ENCODE measurements at places on chromosomes 11 and 22. TPM values are rescaled to one million over a fixed set of nuclear protein-coding genes. Genes with fewer than 3 reads are reported as not detected.
A peak's percentile ranks its signal among the peaks of the same experiment; 100 is the strongest.

FDXACB1 gene
- 5.9 TPM for total RNA-seq

CD3D gene
- total RNA-seq = 541 TPM

BIK gene
- 2.0 TPM for total RNA-seq

MMP10 gene
- not detected for total RNA-seq

DNA sequence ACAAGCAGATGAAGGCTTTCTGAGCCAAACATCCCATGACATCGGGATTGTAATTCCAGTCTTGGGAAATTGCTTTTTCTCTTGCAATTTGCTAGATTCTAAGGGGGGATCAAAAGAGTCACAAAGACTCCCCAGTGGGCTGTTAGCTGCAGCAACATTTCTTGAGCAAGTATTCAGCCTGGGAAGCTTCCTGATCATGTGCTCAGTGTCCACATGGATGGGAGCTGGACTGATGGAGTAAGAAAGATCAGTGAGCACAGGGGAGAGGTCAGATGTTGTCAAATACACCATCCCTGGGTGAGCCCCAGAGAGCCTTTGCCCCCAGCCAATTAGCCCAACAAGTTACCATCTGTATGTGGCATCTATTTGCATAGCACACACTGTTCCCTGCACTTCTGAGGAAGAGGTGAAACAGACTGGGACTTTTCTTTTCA is 10.2 kb upstream of the GRK3 start:
- DNase-seq = no peak

DNA sequence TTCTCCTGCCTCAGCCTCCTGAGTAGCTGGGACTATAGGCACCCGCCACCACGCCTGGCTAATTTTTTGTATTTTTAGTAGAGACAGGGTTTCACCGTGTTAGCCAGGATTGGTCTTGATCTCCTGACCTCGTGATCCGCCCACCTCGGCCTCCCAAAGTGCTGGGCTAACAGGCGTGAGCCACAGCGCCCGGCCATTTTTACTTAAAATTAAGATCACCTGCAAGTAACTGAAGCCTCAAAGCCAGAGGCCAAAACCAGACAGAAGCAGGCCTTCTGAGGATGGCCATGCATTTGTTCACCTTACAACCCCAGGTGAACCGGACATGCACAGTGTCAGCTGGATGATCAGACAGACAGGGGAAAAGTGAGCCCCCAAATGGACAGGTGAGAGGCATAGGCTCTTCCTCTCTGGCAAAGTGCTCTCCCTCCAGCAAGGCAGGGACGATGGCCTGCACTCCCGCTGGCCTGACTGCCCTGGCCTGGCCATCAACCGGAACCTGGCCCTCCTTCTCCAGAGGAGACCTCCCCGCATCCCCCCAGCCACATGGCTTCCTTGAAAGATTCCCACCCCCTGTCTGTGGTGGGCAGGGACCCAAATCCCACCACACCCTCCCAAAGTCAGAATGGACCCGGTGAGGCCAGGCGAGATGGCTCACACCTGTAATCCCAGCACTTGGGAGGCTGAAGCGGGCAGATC is 25.9 kb downstream of the APOBEC3H start:
- DNase-seq = no peak

DNA sequence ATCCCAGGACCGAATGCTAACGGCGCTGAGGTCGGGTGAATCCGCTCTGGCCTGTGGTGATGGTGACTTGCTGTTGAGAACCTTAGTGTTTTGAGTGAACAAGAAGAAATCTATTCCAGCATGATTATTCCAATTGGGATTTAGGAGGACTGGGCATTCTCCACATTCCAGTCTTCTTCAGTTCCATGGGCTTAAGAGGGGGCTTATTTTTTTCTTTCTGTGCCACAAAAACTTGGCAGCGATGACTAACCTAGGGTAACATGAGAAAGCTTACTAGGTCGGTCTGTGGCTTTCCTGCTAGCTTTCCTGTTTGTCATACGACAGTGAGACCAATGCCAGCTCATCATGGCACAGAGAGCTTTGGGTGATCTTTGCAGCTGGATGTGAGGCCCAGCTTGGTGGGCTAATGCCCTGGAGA is 62.9 kb upstream of the ATXN10 start:
- DNase-seq = peak; percentile 56

- no peak for DNase-seq
Measured at GRCh38 chr11:79362206-79362757, 78.5 kb downstream of the TENM4 start.

DNA sequence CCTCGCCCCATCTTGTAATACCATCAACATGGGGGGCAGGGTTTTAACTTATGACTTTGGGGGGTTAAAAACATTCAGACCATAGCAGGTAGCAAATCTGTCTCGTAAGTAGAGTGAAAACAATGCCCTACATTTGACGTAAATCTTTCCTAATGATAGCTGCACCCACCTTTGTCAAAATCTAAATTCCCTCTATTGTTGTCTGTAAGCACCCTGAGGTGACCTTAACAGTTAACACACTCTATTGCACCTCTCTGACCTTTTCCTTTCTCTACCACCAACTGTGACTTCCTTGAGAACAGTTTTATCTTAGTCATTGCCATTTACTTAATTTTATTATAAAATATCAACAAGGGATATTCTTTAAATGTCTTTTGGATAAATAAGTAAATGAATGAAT is 1024.9 kb upstream of the CNTN5 start:
- DNase-seq = no peak

DNA sequence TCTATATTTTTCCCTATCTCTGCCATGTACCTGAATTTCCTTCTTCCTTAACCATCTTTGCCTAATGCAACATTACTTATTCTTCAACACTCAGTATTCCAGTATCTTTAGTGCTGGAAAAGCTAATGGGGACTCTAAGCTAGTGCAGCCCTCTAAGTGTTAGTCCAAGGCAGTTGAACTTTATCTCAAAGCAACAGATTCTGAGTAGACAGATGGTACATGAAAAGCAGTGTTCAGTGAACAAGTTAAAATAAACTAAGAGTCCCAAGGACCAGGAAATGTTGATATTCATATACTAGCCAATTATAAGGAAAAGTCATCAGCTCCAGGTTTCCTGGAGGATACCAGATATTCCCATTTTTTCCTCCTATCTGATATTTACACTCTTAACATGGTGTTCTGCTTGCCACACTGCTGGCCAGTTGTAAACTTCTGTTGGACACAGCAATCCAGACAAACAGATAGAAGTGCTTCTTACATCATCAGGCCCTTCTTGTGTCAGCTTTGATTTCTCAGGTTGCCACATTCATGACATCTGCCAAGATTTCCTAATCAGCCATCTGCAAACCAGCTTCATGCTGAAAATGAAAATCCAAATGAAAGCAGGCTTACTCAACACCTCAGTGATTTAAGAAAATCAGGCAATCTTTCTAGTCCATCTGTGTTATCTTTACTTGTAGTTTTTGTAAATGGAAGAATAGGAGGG is 255.9 kb upstream of the POU2AF2 start:
- DNase-seq = no peak

GRCh38 chr22:37244114-37244921 is at the start of gene RAC2:
TSS of gene RAC2 (minus strand) at chr22:37244269. CDS start at chr22:37244148, 121 bp downstream.
- peak; percentile 98 for DNase-seq

DNA sequence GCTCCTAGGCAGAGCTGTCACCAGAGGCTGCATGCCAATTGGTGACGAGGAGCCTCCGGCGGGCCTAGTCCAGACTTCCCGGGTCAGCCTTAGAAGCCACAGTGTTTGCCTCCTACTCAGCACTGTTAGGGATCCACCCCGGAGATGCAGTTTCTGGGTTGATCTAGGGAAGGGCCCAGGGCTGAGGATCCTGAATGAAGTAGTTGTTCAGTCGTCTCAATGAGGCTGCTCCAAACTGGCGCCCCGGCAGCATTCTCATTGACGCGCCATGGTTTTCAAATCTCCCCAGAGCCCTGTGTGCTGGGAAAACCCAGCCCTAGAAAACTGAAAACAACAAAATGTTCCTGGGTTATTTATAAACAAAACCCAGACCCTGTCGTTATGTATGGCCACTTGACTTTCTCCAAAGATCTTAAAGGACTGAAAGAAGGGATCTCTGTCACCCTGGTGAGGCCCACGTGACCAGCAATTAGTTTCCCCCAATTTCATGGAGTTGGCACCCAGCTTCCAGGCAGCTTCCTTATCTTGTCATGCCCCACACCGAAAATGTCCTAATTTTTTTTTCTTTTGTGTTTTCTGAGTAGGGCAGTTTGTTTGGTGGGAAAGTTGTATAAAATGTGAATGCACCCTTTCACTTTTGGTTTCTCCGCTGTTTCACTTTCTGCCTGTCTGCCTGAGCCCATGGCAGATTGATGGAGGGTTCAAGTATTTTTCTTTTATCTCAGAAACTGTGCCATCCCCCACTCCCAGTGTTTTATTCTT is 2.0 kb upstream of the EHD1 start:
- DNase-seq = peak; percentile 61

DNA sequence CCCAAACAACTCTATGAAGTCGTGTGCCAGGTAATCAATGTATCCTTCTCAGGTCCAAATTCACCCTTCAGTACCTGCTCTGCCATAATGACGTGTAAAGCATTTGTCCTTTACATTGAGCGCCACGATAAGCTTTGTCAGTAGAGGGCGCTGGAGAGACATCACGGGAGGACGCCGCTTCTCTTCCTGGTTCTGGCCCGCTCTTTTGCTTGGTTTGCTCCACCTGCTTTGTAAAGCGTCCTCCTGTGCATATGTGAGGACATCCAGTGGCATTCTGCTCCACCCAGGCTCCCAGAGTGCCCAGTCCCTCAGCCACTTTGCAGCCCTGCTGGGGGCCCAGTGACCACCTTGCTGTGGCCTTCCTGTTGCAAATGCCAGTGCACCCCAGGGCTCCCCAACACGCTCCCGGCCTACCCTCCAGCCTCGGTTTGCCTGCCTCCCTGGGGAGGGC is 61.1 kb downstream of the WT1 start:
- DNase-seq = peak; percentile 60

DNA sequence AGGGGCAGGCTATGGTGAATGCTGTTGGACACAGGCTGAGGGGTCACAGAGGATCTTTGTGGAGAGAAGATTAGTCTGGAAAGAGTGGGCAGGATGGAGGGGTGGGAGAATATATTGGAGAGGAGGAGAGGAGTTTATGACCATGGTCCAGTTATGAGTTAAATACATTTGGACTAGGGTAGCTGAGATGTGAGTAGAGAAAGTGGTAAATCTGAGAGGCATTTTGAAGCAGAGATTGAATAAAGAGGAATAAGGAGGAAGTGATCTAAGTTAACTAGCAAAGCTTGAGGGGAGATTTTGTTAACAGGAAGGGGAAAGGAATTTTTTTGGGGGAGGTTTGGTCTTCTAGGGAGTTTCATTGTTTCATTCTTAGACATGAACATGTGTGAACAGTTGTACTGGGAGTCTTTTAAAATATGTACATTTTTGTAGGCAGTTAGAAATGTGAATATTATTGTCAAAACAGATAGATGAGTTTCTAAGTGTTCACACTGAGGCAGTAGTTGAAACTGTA is 43.1 kb upstream of the EED start:
- no peak for DNase-seq

GRCh38 chr11:57217053-57217452 is 20.0 kb downstream of the APLNR start:
- no peak for DNase-seq

- no peak for DNase-seq
Measured at GRCh38 chr11:1230121-1230455, 7.2 kb downstream of the MUC5B start.

- no peak for DNase-seq
Measured at GRCh38 chr11:62796281-62796680, 4.5 kb upstream of the TMEM223 start.

DNA sequence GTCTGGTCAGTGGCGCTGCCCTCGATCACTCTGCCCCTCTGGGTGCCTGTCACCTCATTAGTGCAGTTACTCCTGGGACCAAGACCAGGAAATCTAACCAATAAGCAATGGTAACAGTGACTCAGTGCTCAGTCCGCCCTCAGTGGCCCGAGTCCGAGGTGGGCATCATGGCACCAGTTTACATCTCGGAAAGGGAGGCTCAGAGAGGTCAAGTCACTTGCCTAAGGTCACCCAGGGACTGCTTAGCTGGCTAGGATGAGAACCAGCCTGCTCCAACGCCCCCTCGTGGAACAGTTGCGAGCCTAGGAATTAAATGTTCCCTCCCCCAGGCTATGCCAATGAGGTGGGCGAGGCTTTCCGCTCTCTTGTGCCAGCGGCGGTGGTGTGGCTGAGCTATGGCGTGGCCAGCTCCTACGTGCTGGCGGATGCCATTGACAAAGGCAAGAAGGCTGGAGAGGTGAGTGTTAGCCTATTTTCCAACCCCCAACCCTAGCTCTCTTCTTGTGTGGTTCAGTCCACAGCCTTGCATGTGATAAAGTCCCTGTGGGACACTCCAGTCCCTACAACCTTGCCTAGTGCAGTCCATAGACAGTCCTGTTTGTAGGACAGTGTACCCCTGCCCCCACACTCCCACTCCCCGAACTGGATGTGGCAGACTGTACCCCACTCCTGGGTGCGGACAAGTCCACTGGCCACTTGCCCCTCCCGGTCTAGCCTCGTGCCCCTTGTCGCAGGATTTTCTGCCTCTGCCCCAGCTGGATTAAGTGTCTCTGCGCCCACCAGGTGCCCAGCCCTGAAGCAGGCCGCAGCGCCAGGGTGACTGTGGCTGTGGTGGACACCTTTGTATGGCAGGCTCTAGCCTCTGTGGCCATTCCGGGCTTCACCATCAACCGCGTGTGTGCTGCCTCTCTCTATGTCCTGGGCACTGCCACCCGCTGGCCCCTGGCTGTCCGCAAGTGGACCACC is 1.1 kb downstream of the MTFP1 start:
- DNase-seq = peak; percentile 91

DNA sequence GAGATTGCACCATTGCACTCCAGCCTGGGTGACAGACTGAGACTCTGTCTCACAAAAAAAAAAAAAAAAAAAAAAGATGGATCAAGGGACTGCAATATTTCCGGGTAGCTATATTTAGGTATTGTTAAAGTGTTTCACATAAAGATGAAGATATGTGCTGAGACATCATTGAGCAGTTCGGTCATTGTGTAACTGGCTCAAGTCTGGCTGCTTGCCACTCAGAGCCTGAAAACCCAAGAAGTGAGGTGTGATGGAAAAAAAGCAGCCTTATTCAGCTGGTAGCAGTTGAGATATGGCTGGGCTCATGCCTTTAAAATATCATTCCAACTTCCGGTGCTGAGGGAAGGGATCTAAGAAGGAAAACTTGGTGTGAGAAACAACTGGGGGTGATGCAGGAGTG is 46.9 kb downstream of the LUZP2 start:
- DNase-seq = no peak

DNA sequence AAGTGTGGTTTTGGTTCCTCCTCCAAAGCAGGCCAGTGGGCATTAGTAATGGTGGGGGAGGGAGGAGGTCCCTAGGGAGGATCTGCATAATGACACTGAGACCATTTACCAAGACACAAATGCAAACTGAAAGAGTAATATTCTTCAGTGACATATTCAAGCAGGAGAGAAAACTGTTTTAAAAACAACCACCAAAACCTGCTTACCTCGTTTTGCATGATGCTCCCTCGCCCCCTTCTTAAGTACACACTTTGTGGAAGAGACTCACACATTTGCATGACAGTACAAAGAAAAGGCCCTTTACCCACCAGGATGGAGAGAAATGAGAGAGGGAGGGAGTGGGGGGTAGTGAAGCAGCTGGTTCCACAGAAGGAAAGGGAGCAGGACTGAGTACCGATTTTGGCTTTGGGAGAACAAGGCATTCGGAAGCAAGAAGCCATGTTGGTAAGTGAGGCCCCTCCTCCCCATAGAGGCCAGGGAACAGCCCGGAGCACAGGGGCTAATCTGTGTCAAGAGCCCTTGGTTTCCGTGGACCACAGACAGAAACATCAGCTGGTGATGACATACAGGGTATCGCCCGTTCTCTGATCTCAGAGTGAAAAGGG is 13.0 kb upstream of the OPCML start:
- no peak for DNase-seq
